RWPE2 (cell line): ENCODE measurements at places on chromosomes 3 and 15.

DNA sequence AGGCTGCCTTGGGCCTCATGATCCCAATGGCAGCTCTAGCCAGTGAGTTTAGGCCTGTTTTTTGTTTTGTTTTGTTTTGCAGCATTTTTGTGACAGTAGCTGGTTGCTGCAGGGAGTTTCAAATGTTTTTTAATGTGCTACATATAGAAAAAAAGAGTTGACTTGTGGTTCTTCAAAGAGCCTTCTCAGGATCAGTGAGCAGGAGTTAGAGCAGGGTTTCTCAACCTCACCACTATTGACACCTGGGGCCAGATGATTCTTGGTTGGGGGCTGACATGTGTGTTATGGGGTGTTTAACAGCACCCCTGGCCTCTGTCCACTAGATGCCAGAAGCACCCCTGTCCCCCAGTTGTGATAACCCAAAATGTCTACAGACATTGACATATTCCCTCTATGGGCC lies 17.9 kb downstream of the APH1B start:
- no peak for DNase-seq

DNA sequence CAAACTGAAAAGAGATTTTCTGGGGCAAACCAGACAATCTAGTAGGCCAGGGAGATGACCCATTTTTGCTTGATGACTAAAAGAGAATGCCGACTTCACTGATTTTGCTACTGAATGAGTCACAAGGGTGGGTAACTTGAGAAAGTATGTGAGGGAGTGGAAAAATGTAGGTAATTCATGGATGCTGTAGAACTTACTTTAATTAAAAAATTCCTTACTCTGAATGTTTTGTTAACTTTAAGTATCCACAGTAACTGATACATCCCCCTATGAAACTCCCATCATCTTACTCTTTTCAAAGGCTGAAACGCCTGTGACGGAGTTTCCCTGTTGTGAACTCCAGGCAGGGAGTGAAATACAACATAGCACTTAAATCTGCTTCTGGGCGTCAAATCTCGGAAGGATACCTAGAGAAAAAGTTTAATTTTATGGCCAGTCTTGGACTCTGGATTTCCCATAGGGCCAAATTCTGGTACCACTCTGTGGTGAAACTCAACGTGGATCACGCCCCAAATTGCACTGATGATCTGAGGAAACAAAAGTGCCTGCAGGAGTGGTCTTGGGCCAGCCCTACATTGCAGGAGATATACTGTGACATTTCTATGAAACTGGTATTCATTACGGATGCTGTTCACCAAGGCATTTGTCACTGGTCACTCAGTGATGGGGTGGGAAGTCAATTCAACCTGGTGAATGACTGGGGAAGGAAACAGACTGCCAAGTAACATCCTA lies 24.0 kb downstream of the GOLIM4 start:
- no peak for DNase-seq

DNA sequence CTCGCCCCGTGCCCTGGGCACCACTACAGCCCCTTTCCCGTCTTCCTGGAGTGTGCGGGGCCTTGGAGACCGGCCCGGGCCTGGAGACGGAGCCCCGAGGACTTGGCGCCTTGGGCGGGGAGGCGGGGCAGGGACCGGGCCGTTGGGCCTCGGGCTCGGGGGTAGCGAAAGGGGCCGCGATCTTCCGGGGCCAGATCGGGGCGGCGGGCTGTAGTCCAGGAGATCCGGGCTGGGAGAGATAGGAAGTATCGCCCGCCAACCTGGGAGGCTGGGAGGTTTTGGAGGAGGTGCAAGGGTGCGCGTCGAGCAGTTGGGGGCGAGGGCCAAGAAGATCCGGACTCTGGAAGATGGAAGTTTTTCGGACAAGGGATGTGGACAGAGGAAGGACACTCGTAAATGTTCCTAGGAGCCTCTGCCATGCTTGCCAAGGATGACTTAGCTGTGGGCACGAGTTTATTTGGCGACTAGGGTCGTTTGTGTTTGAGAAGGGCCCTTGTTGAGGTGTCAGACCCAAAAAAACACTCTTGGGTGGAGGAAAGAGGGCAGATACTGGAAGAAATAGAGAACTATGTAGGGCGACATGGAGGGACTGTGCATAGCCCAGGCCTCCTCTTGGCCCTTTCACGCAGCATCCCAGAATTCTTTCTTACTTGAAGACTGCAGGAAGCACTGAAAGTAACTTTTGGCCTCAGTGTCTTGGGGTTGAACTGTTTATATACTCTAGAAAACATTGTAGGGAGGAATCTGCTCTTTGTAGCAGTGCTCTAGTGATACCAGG lies 712 bp downstream of the RTF1 start:
- DNase-seq: peak; percentile 73

GRCh38 chr3:67602816-67603215 lies 51.6 kb downstream of the SUCLG2 start:
- no peak for DNase-seq

- no peak for DNase-seq
These were observed 307.2 kb downstream of the FEZF2 start for GRCh38 chr3:62065985-62066693.

DNA sequence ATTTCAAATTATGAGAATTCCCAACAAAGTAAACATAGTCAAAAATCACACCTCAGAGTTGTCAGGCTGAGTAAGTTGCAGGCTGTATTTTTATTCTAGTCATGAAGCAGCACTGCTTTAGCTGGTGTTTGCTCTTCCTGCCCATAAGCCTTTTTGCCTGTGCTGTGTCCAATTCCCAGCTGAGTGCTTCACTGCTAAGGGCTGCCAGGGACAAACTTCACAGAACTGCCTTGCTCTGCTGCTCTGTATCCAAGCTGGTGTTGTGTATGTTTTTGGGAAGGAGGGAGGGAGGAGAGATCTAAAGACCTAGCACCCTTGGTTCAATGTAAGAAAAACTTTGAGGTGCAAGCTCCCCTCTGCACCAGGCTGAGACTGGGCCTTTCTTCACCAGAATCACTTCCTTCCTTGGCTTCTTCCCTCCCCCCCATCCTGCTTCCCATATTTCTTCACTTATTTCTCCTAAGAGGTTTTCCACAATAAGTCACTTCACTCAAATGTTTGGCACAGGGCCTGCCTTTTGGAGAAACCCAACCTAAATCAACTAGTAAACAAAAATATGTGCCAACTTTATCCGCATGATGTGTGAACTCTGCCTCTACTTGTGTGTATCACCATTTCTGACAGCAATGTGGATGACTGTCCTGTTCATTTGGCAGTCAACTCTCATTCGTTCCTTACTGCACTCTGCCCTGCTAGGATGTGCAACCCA lies 156.1 kb downstream of the TBL1XR1 start:
- DNase-seq: no peak

DNA sequence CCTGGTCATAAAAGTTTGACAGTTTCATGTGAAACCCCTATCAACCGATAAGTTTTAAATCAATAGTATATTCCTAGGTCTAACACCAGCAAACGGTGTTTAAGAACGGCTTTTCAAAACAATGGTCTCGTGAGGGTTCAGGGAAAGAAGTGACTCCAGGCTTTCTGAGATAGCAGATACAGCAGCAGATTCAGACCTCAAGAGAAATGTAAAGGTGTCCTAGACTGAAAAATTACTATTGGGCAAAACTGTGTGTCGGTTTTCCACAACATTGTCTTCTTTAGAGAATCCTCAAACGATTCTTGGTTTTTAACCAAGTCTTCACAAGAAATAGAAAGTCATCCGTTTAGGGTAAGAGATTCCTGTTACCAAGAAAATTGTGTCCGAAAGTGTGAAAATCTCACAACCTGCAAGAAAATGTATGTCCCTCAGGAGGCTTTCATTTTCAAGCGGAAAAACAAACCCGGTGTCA lies 1.2 kb downstream of the SETD2 start:
- no peak for DNase-seq

DNA sequence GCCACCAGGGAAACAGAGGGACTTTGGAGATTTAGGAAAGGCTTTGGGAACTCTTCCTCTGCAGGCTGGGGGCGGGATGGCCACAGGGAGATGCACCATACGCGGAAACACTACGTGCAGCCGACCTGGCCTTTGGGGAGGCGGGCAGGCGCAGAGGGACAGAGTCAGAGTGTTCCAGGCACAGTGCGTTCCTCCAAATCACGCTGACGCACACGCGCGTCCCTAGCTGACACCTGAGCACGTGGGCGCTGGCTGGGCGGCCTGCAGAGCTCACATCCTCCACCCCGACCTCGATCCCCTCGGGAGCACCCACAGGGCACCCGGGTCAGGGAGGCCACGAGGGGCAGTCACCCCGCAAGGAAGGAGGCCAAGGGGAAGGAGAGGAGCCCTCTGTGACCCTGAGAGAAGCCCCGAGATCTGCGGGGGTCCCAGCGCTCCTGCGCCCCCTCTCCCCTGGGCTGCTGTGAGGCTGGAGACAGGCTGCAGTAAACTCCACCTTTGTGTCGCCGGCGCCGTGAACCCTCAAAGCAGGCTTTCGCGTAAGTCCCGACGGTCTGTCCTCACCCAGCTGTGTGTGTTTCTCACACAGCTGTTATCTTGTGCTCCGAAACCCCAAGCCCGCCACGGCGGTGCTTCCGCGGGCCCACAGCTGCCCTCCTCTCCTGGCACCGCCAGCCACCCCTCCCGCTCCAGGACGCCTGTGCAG lies 196.3 kb downstream of the OCA2 start:
- DNase-seq: no peak

- no peak for DNase-seq
These were observed 27.0 kb upstream of the POLG start for GRCh38 chr15:89361451-89362202.

- DNase-seq: no peak
These were observed 75.6 kb downstream of the FBXL22 start for GRCh38 chr15:63672775-63673174.

DNA sequence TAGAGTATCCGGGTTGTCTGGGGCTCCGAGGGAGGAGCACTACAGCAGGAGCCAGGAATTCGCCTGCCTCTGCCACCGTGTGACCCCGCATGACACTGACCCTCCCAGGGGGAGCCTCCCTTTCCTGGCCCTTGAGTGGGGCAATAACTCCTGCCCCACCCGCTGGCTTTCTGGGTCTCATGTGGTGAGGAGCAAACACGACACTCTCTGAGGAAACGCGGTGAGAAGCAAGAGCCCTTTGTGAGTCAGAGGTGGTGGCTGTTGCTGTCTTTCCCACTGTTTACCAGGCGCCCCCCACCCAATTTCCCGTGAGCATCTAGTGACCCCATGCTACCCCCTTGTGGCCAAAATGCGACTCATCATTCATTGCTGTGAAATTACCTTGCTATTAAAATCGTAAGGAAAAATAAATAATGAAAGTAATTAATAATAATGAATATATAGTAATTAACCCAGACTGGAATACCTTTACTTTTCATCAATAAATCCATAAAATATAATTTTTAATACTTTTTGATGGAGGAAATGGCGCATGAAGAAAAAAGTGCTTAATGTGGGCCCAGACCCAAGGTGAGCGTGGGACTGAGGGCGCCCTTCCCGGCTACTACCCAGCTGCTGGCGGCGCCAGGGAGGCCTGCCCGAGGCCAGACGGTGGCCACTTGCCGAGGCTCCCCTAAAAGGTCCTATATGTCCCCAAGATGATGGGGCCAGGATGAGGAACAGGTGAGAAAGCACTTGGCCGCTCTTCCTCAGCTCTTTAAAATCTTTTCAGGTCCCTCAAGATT lies 29.3 kb downstream of the CCNL1 start:
- DNase-seq: peak; percentile 81

DNA sequence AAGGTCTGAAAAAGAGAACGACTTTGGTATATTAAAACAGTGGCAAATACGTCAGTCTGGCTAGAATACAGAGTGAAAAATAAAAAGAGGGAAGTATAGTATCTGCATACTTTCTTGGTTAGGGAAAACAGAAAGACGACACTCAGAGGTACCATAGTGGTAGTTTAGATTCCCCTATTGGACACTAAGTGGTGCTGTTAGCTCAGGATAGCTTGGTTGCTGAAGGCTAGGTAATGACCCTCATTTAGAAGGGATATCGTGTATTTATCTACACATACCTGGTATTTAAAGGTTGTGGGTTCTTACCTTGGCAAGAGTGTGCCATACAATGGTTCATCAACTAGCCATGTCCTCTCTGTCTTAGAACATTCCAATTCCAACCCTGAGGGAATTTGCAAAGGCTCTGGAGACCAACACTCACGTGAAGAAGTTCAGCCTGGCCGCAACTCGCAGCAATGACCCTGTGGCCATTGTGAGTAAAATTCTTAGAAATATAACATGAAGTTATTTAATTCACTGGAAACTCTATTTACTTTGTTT lies 31.0 kb downstream of the TMOD2 start:
- DNase-seq: no peak
